ENCODE measurements at places on chromosomes 2 and 18. TPM values are rescaled to one million over a fixed set of nuclear protein-coding genes. Genes with fewer than 3 reads are reported as not detected.
A peak's percentile ranks its signal among the peaks of the same experiment; 100 is the strongest.

GRCh38 chr18:49052891-49053644 lies 102.3 kb upstream of the SMAD7 start:
- no peak for DNase-seq

DNA sequence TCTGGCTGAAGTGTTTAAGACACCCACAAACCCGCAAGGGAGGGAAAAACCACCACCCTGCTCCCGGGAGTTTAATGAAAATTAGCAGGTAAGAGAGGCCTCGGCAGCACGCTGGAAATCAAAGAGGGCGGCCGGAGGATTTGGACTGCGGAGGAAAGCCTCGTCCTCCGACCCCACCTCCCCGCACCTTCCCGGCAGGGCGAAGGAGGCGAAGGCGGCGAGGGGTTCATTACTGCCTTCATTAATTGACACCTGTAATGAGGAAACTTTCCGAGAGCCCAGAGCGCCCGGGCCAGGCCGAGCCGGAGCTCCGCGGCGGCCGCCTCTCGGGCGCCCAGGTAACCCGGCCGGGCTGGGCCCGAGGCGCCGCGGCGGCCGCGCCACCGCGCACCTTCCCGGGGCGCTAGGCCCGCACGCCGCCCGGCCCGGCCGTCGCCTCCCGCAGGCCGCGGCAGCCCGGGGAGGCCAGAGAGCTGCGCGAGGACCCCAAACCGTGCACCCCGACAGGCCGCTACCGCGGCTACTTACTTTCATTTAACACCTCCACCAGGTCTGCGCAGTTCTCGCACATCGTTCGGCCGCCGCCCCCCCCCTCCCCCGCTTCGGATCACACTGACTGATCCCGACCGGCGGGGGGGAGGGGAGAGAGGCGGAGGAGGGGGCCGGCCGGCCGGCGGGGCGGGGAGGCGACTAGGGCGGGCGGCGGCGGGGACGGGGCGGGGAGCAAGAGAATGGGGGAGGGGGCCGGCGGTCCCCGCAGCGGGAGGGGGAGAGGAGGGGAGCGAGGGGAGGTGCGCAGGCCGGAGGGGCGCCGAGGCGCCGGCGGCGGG lies 550 bp downstream of the USP34 start:
- peak; percentile 95 for DNase-seq

The CCDC141 gene
- total RNA-seq: 12.5 TPM

- no peak for DNase-seq
These were observed 104.1 kb upstream of the SEC11C start for GRCh38 chr18:59035591-59035990.

DNA sequence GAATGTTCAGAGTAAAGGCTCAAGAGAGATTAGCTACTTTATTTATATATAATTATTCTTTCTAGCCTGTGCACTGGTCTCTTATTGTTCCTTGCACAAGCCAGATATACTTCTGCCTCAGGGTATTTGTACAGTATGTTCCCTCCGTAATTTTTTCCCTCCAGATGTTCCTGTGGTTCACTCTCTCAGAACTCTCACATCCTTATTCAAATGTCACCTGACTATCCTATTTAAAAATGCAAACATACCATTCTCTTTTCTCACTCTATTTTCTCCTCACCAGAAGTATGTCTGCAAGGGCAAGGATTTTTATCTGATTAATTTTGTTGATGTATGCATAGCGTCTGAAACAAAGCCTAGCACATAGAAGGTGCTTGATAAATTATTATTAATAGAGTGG lies 64.0 kb upstream of the CERS6 start:
- DNase-seq: no peak

The ADAM23 gene
- total RNA-seq: 2.6 TPM

The GKN1 gene
- total RNA-seq: 380 TPM

DNA sequence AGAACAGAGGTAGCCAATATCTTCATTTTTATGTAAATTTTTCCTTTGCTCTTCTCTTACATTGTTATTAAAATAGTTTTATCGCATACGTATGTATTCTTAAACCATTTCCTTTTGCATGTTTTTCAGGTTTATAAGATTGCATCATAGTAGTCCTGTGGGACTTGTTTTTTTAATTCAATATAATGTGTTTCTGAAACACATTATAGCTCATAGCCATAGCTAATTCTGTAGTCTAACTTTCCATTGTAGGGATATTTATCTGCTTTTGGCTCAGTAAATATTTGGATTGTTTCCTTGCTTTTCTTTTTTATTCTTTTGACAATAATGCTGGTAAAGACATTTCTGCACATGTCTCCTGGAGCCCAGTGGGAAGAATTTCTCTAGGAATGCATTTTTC lies 484.3 kb downstream of the PTPRM start:
- DNase-seq: no peak

All from stomach (tissue), 19 donors.